ENCODE measurements at places on chromosomes 16 and 17. TPM values are rescaled to one million over a fixed set of nuclear protein-coding genes. Genes with fewer than 3 reads are reported as not detected.

IRF8 gene
- total RNA-seq, result 20.0 TPM

ALOX12B gene
- not detected for total RNA-seq

DNA sequence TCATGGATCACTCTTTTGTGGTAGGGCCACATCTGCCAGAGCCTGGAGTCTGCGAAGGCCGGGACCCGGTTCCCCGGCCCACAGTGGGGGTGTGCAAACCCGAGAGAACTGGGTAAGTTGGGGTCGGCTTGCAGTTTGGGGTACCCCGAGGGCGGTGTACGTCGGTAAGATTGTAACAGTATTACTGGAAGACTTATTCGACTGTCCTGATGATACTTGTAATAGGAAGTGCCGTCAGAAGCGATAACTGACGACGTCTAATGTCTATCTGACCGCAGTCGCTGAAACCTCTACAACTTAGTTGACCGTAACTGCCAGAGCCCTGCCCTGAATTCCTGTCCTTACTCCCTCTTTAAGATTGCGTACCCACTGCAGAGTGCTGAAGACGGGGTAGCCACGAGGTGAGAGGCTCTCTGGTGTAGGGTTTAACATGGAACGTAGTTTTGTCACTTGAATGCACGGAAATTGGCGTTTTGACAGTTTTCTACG, 24.0 kb downstream of the TRPV2 start:
- H3K4me3 ChIP-seq, result peak overlapping the region; percentile 89
- no peaks in the 10 kb centered on the region for H3K27me3 ChIP-seq
- H3K4me1 ChIP-seq, result peaks cover 26% of the 10 kb centered on the region

DNA sequence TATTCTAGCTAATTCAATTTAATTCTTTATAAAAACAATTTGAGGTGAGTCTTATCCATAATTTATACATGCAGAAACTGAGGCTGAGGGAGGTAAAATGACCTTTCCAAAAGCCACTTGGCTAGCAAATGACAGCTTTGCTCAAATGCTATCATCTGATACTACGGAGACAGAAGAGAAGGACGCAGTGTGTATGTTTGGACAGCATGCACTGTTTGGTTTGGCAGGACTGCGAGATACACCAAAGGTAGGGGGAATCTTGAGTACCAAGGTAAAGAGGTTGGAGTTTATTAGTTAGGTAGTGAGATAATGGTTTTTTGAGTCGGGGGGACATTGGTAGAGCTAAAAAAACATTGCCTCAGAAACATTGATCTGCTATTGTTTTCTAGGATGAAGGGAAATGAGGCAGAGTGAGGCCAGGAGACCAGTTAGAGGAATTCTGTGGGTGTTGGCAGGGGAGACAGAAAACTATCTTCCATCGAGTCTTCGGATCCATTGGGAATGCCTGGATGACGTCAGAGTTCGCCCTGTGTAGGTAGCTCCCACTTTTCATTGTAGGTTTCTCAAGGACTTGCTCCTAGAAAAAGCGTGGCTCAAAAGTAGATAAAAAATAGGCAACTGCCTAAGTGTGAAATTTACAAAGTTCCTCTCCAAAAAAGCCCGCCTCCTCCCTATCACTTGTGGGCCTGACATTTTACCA, 2.5 kb upstream of the HS3ST4 start:
- no peak for DNase-seq
- H3K27me3 ChIP-seq, result peaks cover 13% of the 10 kb centered on the region
- no peaks in the 10 kb centered on the region for H3K36me3 ChIP-seq
- no peak overlapping the region for H3K4me3 ChIP-seq
- H3K27ac ChIP-seq, result no peak overlapping the region
- H3K4me1 ChIP-seq, result no peaks in the 10 kb centered on the region

CD300E gene
- 0.21 TPM for total RNA-seq

RASD1 gene
- 293 TPM for total RNA-seq

DNA sequence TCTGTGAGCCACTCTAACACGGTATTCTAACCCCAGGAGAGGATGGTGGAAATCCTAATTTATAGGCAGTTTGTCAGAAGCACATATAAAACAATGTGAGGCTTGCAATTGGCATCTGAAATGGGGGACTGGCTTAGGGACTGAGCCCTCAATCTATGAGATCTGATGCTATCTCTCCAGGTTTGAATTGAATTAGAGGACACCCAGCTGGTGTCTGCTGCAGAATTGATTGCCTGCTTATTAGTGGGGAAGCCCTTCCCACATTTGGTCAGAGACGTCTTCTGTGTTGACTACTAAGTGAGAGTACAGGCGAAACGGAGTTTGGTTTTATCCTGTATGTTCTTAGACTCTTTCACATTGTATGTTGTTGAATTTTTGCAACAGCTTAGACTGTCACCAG, 13.6 kb upstream of the TMIGD1 start:
- peaks cover 4% of the 10 kb centered on the region for H3K4me1 ChIP-seq
- H3K27me3 ChIP-seq, result no peaks in the 10 kb centered on the region
- no peaks in the 10 kb centered on the region for H3K36me3 ChIP-seq
- no peak for DNase-seq

- H3K27ac ChIP-seq, result no peak overlapping the region
- peaks cover 51% of the 10 kb centered on the region for H3K36me3 ChIP-seq
- no peaks in the 10 kb centered on the region for H3K4me1 ChIP-seq
- H3K4me3 ChIP-seq, result no peak overlapping the region
Measured at GRCh38 chr16:86550281-86550680, 4.8 kb downstream of the MTHFSD start.

DNA sequence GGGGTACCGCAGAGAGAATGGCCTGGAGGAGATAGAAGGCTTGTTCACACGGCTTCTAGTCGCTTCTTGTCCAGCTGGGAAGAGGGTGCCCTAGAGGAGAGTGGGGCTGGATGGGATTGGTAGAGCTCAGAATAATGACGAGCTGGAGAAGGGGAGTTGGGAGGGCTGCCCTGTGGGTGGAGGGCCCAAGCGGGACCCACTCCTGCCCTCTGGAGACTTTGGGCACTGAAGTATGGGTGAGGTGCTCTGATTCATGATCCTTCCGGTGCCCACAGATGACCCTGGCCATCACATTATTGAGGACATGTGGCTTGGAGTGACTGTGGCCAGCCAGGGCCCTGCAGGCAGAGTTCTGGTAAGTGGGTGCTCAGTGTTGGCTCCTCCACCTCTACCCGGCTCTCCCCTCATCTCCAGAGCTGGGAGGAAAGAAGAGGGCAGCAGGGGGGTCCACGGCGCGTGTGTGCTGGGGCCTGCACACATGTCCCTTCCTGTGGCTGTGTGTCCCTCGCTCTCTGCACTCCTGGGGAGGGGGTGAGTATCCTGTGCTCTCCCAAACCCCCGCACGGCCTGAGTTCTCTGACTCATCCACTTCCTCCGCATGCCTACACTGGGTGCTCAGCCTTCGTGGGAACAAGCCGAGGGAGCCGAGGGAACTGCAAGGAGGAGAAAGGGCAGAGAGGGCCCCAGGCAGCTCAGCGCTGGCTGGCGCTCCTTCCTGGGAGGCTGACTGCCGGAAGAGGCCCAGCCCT, 8.5 kb downstream of the ITGA3 start:
- no peaks in the 10 kb centered on the region for H3K27me3 ChIP-seq
- H3K36me3 ChIP-seq, result peaks cover 28% of the 10 kb centered on the region
- H3K4me3 ChIP-seq, result no peak overlapping the region
- peak; percentile 72 for DNase-seq
- H3K27ac ChIP-seq, result peak overlapping the region; percentile 95
- H3K4me1 ChIP-seq, result peaks cover 69% of the 10 kb centered on the region

GRCh38 chr17:17527956-17528500, 31.8 kb upstream of the RASD1 start:
- no peaks in the 10 kb centered on the region for H3K4me1 ChIP-seq
- H3K27ac ChIP-seq, result no peak overlapping the region
- DNase-seq, result no peak
- H3K27me3 ChIP-seq, result no peaks in the 10 kb centered on the region

ATP2A1 gene
- total RNA-seq, result not detected

- no peak overlapping the region for H3K4me3 ChIP-seq
- peaks cover 4% of the 10 kb centered on the region for H3K36me3 ChIP-seq
- no peaks in the 10 kb centered on the region for H3K4me1 ChIP-seq
- no peaks in the 10 kb centered on the region for H3K27me3 ChIP-seq
Measured at GRCh38 chr16:21613361-21613760, 14.0 kb downstream of the METTL9 start.

- DNase-seq, result no peak
- H3K4me1 ChIP-seq, result peaks cover 4% of the 10 kb centered on the region
- H3K27me3 ChIP-seq, result no peaks in the 10 kb centered on the region
- peak overlapping the region; percentile 81 for H3K4me3 ChIP-seq
Measured at GRCh38 chr17:68599552-68600066, 1.6 kb downstream of the FAM20A start.

DNA sequence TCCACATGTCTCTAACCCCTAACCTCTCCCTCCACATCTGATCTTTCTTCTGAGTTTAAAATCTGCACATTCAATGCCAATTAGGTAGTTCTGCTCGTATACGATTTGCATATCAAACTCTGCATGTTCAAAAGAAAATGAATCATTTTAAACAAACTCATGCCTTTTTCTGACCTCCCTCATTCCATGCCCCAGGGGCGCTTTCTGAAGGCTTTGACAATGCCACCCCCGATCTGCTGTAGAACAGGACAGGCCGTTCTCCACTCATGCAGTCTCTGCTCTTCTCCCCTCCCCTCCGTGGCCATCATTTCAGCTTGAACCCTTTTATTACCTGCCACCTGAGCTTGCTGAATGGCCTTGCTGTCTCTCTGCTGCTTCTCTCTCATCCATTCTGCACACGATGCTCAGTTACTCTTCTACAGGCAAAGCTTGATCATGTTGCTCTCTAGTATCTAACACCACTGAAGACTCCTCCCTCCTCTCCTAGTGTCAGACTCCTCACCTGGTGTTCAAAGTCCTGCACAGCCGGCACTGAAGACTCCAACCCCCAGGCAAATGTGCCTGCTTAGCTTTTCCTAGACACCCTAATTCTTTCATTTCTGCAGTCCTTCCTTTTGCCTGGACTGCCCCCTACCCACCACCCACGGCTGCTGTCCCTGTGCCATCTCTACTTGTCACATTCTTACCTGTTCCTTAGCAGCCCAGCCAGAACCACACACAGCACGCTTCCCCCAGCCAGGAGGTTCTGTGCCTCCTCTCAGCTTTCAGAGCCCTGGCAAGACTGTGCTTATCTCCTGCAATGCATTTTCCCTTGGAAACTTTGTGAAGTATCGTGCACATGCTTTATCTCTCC, 6.2 kb downstream of the TMEM238L start:
- no peaks in the 10 kb centered on the region for H3K36me3 ChIP-seq
- DNase-seq, result no peak
- no peak overlapping the region for H3K4me3 ChIP-seq
- no peak overlapping the region for H3K27ac ChIP-seq
- no peaks in the 10 kb centered on the region for H3K4me1 ChIP-seq
- H3K27me3 ChIP-seq, result no peaks in the 10 kb centered on the region

- no peak for DNase-seq
- no peaks in the 10 kb centered on the region for H3K27me3 ChIP-seq
- H3K4me3 ChIP-seq, result no peak overlapping the region
- peak overlapping the region; percentile 14 for H3K27ac ChIP-seq
Measured at GRCh38 chr17:5516060-5516792, 29.9 kb downstream of the MIS12 start.

- H3K36me3 ChIP-seq, result no peaks in the 10 kb centered on the region
- no peak for DNase-seq
- no peak overlapping the region for H3K4me3 ChIP-seq
- H3K4me1 ChIP-seq, result peaks cover 19% of the 10 kb centered on the region
- no peaks in the 10 kb centered on the region for H3K27me3 ChIP-seq
Measured at GRCh38 chr16:53093162-53093744, 38.5 kb downstream of the CHD9 start.

HEATR9 gene
- total RNA-seq, result not detected

DNA sequence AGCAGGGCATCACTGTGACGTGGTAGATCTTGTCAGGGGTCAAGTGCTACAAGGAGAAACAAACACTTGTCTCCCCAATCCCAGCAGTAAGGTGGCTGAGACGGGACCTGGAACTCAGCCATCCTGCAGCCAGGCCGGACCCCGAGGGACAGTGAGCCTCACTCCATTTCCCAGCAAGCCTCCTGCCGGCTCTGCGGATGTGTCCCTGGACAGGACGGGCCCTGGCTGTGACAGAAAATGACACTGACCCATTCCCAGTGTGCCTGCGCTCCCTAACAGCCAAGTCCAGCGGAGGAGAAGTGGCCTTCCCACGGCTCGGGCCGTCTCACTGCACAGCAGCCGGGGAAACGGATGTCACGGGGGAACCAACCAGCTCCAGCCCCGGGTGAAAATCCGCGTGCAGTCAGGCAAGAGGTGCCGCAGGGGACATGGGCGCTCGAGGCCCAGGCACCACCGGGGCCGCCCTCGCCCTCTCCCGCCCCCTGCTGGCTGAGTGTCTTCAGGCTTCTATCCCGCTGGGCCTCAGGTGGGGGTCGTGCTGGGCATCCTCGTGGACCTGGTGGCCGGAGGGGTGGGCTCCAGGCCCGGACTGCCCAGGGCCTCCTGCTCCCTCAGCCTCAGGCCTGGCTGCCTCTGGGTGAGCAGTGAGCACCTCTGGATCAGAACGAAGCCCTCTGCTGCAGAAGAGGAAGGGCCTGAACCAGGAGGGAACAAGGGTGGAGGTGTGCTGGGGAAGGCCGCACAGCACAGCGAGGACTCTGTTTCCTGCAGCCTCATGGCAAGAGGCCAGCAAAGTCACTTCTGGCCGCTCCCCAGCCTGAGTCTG, 6.7 kb downstream of the HAGHL start:
- H3K4me1 ChIP-seq, result peaks cover 2% of the 10 kb centered on the region
- H3K36me3 ChIP-seq, result peaks cover 43% of the 10 kb centered on the region
- DNase-seq, result no peak
- peaks cover under 1% of the 10 kb centered on the region for H3K27me3 ChIP-seq

ATP6V0A1 gene
- 59.0 TPM for total RNA-seq

DNA sequence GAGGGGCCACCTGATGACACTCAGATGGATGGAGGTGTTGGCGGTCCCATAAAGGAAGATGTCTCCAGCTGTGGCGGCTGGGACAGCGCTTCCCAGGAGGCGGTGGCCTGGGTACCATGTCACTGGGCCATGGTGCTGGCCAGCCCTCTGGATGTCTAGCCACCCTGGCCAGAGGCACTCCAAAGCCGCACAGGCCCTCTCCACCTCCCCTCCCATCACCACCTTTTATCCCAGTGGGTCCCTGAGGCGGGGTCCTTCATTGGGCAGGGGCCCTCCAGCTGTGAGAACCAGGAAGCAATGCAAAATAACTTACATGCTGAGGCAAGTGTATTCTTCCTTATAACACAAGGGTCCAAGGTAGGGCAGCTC, 23.1 kb downstream of the RAB11FIP4 start:
- H3K36me3 ChIP-seq, result no peaks in the 10 kb centered on the region
- H3K27ac ChIP-seq, result no peak overlapping the region
- DNase-seq, result no peak
- no peaks in the 10 kb centered on the region for H3K4me1 ChIP-seq

DNA sequence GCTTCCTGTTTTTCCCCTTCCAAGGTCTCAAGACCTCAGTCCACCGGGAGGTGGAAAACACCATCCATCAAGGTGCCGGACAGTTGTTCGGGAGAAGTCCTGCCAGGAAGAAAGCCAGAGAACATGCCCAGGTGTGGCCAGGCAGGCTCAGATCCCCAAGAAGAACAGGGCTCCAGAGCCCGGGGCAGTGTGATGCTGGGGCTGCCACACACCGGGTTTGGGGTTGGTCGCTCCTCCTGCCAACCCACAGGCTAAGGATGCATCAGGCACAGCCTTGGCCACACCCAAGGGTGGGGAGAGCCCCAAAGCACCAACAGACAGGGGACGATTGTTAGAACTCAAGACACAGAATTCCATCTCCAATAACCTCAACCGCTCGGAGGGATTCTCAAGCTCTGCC, 19.7 kb downstream of the ZFHX3 start:
- DNase-seq, result no peak
- H3K4me1 ChIP-seq, result peaks cover 36% of the 10 kb centered on the region
- H3K4me3 ChIP-seq, result no peak overlapping the region

NKD1 gene
- total RNA-seq, result 33.2 TPM

TNFRSF17 gene
- not detected for total RNA-seq

ZFHX3 gene
- 34.8 TPM for total RNA-seq

- no peak overlapping the region for H3K4me3 ChIP-seq
- no peaks in the 10 kb centered on the region for H3K27me3 ChIP-seq
- no peak overlapping the region for H3K27ac ChIP-seq
- DNase-seq, result no peak
- no peaks in the 10 kb centered on the region for H3K4me1 ChIP-seq
- H3K36me3 ChIP-seq, result no peaks in the 10 kb centered on the region
Measured at GRCh38 chr17:76166168-76166567, 25.1 kb upstream of the FOXJ1 start.

All from ascending aorta (tissue), 2 donors.